ENCODE measurements at places on chromosomes 1 and 21.

- DNase-seq, result no peak
These were observed 57.4 kb upstream of the C1orf21 start for GRCh38 chr1:184329245-184329953.

GRCh38 chr1:109812691-109813393 is 49.1 kb upstream of the EPS8L3 start:
- no peak for DNase-seq

- no peak for DNase-seq
These were observed 11.2 kb downstream of the NPHP4 start for GRCh38 chr1:5981009-5981380.

GRCh38 chr1:56477164-56478111 is 101.9 kb downstream of the PLPP3 start:
- no peak for DNase-seq

DNA sequence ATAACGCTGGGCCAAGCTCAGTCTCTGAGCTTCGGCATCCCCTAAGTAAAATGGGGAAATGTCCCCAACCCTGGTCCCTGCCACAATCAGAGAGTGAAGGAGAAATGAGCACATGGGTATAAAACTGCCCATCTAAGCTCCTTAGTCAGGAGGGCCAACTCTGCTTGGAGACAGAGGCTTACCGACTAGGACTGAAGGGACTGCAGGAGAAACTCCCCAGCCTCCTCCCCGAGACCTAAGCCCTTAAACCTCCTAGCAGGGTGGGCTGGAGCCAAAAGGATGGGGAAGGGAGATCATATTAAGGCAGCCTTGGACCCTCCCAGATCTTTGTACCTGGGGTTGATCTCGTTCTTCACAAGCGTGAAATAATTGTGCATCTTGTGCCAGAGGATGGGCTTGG is 5.5 kb downstream of the ETNK2 start:
- no peak for DNase-seq

- no peak for DNase-seq
These were observed 6.8 kb upstream of the IL24 start for GRCh38 chr1:206890125-206891060.

GRCh38 chr21:27277110-27277509 is 310.2 kb upstream of the ADAMTS5 start:
- no peak for DNase-seq

- DNase-seq, result no peak
These were observed 270.5 kb downstream of the NPHP4 start for GRCh38 chr1:5721634-5722215.

GRCh38 chr1:64199154-64199553 is 4.3 kb upstream of the UBE2U start:
- no peak for DNase-seq

DNA sequence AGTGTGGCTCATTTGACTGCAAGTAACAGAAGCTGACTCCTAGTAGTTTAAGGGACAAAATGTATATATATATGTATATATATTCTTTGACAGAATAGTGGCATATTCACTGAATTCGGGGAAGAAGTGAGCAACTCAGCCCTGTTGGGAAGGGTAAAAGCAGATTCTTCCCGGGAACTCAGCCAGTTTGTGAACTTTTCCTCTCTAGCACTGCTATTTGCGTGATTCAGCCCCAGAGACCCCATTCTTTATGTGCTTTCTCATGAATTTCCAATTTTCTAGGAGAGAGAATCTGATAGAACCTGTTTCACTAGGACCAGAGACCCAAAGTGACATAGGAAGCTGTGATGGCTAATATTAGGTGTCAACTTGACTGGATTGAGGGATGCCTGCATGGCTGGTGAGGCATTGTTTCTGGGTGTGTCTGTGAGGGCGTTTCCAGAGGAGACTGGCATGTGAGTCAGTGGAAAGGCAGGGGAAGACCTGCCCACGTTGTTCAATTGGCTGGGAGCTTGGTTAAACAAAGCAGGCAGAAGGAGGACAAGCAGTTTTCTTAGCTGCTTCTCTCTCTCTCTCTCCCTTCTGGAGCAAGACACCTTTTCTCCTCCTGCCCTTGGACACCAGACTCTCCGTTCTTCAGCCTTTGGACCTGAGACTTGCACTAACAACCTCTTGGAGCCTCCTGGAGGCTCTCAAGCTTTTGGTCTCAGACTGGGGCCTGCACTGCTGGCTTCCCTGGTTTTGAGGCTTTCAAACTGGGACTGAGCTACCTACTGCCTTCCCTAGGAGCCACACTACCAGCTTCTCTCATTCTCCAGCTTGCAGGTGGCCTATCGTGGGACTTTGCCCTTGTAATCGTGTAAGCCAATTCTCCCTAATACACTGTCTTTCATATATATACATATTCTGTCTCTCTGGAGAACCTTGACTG is 93.4 kb upstream of the KCNK1 start:
- no peak for DNase-seq

- DNase-seq, result no peak
These were observed 17.6 kb upstream of the ALDH4A1 start for GRCh38 chr1:18919956-18920355.

DNA sequence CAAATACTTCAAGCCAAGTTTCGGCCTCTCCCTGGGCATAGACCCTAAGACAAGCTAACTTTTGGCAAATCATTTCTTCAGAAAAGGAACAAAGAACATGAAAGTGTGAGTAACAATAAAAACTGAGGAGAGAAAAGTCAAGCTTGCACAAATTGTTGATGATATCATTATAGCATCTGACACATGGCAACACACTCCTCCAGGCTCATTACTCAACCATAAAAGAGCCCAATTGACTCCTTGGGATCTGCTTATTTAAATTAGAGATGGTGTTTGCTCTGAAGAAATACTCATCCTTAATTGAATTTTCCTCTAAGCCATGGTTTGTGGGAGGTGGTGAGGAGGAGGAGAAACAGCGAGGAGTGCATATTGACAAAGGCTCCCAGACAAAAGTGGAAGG is 54.5 kb downstream of the TNFSF4 start:
- no peak for DNase-seq

GRCh38 chr1:19220991-19221390 is 10.9 kb upstream of the UBR4 start:
- DNase-seq, result no peak

- DNase-seq, result no peak
These were observed 69.9 kb upstream of the IGSF21 start for GRCh38 chr1:18037651-18038050.

DNA sequence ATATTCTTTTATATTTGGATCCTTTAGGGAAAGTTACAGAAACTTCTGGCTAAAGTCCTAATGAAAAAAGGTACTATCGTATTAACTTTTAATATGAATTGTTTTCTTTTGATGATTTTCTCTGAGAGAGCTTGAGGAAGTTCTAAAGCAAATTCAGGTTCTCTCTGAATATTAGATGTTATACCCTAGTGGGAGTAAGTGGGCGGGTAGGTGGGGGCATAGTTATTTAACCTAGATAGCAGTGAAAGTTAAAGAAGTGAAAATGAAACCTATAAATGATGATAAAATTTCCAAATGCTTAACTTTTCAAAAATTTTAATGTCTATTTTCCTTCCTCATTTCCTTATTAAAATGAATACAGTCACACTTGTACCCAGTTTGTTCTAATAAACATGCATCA is 26.2 kb upstream of the B3GALT2 start:
- DNase-seq, result no peak

- no peak for DNase-seq
These were observed 589.7 kb downstream of the LMO4 start for GRCh38 chr1:87918398-87918797.

DNA sequence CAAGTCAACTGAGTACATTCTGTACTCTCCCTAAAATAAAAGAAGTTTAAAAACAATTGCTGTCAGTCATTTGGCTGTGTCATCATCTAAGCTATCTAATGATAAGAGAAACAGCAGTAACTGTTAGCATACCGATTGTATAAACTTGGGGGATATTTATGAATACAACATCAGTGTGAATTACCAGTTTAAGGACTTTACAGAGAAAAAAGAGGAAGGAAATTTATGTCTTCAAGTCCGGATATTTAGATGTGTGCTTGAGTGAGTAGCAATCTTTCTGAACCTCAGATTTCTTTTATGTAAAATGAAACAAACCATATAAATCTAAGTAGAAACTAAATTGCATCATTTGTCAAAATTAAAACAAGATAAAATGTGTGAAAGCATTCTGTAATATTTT is 1557.0 kb downstream of the MRPL39 start:
- no peak for DNase-seq

DNA sequence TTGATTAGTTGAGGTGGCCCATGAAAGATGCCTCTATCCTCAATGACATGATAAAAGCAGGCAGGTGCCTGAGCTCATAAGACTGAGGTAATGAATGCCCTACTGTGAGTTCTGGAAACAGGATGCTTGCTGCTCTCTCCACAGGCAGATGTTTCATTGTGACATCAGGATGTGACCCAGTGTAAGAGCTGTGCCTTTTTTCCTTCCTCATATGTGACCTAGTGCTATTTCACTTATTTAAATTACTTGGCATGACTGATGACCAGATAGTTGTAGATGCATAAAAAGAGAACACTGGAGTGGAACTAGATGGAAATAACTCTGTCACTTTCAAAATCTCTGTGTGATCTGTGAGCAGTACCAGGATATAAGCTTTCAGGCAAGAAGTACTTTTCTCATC is 31.9 kb downstream of the KIF14 start:
- no peak for DNase-seq

- no peak for DNase-seq
These were observed 129.7 kb upstream of the UBE2U start for GRCh38 chr1:64073705-64074104.

GRCh38 chr1:223041481-223041880 is 101.6 kb downstream of the TLR5 start:
- no peak for DNase-seq

DNA sequence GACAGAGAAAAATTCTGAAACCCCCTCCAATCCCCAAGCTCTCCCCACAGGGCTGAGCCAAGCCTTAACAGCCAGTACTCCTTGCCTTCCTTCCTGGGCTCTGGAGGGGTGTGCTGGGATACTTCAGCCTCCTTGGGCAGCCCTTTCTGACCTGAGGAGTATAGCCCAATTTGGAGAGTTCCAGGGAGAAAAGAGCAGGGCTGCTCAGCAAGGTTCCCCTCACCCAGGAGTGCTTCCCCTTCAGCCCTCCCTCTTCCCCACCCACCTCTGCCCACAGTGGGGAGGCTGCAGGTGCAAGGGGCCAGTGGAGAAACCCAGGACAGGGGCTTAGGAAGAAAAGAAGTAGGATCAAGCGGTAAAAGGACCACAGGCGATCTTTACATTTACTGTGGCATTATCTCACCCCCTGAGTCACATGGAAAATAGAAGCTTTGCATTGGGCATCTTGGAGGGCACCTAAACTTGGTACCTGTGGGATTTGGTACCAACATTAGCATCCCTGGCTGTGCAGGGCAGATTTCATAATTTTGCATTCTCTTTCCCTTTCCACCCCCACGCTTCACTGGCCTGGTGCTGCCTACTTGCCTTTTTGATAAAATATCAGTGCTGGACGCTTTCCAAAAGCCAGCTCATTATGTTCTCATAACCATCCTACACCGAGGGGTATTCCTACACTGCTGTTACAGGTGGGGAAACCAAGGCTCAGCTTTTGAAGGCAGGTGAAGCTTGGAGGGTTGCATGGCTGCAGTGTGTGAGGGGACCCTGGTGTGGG is 2.8 kb upstream of the ADORA1 start:
- DNase-seq, result no peak

Measured in vagina (tissue), 2 donors.